ENCODE measurements at places on chromosomes 4 and X.

- DNase-seq, result no peak
Observed at GRCh38 chr4:5629542-5629941, 78.8 kb downstream of the EVC2 start.

- DNase-seq, result no peak
Observed at GRCh38 chr4:71130827-71131603, 137.6 kb downstream of the DCK start.

DNA sequence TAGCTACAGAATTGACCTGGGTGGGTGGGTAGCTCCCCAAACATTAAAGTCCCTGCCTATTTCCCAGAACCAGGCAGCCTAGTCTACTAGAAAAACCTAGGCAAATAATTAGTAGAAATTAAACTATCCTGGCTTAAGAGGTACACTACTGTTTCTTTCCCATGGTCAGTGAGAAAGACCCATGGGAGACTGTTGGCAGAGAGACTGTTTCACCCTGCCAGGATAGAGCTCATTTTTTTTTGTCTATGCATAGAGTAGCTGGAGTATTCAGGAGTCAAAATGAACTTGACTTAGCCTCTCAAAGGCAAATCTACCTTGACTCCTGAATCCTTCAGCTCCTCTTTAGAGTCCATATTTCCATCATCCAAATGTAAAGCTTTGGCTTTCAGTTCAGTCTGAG, 107.0 kb upstream of the AR start:
- DNase-seq, result no peak

DNA sequence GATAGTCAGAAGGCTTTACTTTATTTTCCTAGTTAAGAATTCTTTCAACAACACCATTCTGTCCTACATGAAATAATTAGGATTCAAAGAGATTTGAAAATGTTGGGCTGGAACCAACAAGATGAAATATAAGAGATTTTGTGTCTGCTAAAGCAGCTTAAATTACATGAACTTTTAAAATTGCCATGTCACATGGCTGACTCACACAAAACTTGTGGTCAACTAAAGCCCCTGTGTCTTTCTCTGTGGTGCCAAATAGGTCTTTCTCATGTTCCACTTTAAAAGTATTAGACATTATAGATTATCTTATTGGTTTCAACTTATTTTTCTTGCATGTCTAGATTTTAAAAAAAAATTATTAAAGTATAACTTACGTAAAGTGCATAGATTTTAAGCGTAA, 60.8 kb upstream of the FHL1 start:
- no peak for DNase-seq

GRCh38 chr4:55330241-55330640, 15.8 kb upstream of the SRD5A3 start:
- no peak for DNase-seq

DNA sequence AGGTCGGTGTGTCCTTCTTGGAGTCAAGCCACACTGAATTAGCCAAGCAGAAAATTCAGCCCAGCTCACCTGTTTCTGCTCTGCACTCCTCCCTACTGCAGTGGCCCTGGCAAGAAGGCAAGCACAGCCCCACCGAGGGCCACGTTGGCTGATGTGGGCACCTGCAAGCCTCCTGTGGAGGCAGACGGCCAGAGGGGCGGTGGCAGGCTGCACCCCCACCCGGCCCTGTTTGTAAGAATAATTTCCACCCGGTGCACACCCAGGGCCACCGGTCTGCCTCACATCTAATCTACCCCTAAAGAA, 18.8 kb downstream of the PPP2R2C start:
- DNase-seq, result no peak

- DNase-seq, result no peak
Observed at GRCh38 chrX:135557344-135557743, 36.9 kb downstream of the INTS6L start.

DNA sequence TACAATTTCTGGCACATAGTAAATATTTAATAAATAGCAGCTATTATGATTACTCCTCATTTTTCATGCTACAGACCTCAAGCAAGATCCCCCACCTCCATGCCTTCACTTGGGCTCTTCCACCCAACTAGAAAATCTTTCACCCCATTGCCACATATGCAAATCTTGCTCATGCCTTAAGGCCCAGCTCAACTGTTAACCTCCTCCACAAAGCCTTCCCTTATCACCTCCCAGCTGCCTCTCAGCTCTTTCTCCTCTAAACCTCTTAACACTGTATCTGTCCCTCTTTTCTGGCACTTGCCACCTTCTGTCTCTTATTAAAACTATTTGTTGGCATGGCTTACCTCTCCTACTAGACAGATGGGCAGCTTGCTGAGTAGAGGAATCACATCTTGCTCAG, 51.5 kb downstream of the PJA1 start:
- DNase-seq, result no peak
